ENCODE measurements at places on chromosomes 1 and 21.

DNA sequence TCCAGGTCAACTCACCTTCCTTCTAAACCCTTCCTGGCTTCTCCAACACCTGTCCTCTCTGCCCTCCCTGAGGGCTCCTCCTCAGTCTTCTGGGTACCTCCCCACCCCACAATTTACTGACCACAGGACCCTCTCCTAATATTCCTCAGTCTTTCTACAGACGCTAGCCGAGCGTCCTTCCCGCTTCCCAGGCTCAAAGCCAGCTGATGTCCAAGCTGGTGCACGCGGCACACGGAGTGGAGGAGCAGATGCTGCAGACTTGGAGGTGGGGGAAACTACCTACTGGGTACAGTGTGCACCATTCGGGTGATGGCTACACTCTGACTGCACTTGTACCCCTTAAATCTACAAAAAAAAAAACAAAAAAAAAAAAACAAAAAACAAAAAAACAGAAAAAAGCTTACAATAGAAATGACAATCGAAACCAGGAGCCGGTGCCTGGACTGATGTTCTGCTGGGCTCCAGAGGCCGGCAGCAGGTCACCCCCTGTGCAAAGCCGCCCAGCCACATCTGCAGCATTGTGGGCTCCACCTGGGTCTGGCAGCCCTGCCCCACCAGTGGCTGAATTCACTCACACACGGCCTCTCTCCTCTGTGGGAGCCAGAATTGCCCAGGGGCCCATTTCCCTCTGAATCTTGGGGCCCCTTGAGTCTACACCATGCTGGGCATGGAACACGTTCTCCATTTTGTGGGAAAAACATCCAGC is 7.0 kb downstream of the TRIM11 start:
- DNase-seq: no peak

DNA sequence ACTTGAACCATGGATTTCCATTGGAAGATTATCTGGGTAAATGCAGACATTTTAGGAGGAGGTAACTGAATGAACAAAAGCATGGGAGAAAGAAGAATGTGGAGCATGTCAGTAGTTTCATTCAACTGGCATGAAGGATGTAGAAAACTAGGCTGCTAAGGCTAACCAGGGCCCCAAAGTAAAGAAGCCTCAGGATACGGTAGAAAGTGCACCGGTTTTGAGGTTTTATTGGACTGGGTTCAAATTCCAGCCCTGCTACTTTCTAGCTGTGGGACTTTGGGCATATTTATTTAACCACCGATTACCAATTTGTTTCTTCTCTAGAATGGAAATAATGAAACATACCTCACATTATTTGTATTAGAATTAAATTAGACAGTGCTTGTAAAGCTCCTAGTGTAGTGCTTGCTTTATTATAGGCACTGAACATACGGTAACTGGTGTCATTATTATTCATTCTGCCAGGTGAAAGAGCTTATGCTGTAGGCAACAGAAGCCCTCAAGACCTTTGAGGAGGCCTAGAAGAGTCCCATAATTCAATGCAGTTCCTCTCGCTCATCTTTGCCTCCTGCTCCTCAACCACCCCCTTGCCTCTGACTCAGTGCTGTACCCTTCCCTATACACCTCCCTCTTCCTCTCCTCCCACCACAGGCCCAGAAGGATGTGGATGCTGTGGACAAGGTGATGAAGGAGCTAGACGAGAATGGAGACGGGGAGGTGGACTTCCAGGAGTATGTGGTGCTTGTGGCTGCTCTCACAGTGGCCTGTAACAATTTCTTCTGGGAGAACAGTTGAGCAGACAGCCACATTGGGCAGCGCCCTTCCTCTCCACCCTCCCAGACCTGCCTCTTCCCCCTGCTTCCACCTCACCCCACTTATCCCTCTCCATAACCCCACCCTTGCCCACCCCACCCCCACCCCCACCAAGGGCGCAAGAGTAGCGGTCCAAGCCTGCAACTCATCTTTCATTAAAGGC is 2.5 kb upstream of the CHTOP start:
- DNase-seq: no peak

GRCh38 chr1:45952072-45952471 is 148.7 kb downstream of the MAST2 start:
- DNase-seq: no peak

- no peak for DNase-seq
Observed at GRCh38 chr1:182724215-182724614, 39.8 kb upstream of the RGS8 start.

DNA sequence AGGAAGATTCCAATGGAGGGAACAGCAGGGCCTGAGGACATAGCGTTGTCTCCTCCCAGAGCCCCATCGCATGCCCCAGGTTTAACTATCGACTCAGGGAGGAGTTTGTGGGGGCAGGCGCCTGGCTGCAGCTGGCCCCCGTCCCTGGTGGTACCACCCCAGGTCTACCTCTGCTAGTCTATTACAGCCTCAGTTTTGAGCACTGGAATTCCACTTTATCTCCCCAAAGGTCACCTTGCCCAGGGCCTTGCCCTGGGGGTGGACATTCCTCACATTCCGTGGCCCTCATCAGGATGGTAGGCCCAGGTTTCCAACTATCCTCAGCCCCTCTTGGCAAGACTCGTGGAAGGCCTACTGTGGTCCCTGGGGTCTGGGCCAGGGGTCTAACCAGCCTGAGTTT is 65.4 kb upstream of the SSBP3 start:
- no peak for DNase-seq

- DNase-seq: no peak
Observed at GRCh38 chr1:231188072-231188471, 26.2 kb downstream of the TRIM67 start.

DNA sequence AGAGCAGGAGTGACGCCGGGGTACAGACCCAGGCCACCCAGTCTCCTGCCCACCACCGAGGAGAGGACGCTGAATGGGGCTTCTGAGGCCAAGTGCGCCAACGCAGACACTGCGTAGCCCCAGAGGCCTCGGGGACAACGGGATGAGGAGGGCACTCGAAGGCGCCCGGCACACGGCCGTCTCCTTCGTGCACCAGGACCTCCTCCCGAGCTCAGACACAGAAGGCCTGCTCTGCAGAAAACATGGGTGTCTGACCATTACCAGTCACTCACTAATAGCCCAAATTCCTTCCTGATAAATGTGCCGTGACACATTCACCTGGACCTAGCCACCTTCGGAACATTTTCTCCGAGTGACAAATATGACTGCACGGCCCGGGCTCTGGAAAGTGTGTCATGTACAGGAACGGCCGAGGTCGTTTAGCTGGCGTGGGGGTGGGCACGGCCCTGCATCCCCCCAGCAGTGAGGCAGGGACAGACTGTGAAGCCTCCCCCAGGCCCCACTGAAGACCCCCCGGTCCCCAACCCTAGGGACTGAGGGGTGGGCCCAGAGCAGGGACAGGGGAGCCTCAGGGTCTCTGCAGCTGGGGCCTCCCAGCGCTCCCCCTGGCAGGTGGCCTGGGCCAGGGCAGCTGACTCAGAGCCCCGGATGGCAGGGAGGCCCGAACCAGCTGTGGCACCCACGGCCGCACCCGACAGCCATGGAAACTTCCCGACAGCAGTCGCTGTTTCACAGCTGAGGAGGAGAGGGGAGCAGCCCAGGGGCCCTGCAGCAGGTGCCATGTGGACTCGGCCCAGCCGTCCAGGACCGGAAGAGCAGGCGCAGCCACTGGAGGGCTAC is 16.7 kb upstream of the COL6A2 start:
- DNase-seq: no peak

DNA sequence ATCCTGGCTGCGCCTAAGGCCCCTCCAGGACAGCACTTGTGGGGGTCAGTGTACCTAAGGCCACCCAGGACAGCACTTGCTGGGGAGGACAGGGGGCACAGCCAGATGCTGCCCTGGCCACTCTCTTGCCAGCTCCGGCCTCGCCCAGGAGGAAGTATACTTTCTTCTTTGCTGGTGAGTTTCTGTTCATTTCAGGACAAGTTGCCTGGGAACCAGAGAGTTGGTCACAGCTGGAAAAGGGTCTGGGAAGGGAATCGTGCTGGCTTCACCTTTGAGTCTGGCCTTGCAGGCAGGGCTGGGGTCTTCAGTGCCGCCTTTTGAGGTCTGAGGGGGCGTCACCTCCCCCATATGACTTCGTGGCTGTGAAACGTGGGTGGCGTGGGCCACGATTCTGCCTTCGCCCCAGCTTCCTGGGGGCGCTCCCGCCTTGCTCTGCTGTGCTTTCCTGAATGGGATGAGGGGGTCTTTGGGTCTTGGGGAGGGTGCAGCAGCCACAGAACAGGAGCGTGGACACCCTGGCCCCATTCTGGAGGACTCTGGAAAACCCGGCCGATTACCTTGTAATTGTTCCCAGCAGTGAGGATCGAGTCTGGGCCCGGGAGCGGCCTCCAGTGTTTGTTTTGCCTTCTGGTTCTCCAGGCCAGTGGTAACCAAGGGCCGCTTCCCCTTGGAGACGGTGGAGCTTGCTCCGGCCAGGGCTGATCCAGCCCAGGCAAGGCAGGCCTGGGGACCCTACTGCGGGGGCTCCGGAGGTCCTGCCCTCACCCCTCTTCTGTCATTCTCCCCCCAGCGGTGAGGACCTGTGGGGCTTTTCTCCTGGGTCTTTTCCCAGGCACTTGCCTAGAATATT is 45.9 kb downstream of the SPSB1 start:
- DNase-seq: no peak

- no peak for DNase-seq
Observed at GRCh38 chr1:114135786-114136185, 17.9 kb downstream of the SYT6 start.

DNA sequence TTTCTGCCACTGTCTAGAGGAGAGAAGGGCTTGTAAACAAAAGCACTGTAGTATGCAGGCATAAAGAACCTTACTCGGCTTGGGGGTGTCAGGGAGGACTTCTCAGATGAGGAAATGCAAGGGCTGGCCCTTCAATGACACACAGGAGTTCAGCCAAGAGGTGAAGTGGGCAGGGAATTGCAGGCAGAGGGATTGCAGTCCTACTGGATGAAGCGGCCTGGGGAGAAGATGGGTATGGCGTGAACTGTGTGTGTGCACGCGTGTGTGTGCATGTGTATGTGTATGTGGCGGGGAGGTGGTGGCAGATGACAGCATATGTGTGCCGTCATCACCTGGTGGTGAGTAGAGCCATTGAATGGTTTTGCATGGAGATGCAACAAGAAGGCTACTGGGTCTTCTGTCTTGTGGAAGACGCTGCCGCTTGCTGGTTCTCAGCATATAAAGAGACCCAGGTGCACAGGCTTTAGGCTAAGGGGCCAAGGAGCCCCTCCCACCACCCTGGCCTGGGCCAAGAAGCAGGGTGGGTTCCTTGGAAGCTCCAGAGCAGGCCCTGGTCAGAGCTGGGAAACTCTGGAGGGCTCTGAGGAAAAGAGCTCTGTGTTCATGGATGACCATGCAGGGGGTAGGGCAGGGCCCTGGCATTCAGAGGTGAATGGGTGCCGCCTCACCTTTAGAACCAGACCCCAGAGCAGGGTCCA is 4.1 kb upstream of the EPS8L3 start:
- no peak for DNase-seq

- DNase-seq: no peak
Observed at GRCh38 chr1:169240449-169241232, 127.0 kb downstream of the NME7 start.

- no peak for DNase-seq
Observed at GRCh38 chr21:39388811-39389155, 39.9 kb upstream of the HMGN1 start.

DNA sequence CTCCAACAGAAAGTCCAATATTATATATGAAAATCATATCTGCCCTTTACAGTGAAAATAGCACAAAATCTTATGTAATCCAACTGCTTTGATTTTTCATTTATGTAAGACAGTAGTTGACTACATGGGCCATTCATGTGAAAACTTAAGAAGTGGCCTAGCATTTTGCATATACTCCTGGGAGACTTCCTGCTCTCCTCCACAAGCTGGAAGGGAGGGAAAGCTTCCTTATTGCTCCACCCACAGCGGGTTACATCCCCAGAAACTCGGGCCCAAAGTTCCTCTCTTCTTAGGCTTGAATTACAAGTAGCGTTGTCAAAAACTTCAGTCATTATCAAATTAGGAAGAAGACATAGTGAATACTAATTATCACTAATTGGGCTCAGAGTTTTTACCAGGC is 29.2 kb downstream of the FYB2 start:
- DNase-seq: no peak

- no peak for DNase-seq
Observed at GRCh38 chr1:201800246-201800645, 28.7 kb upstream of the IPO9 start.

- DNase-seq: no peak
Observed at GRCh38 chr1:228935855-228936727, 200.8 kb downstream of the RHOU start.

DNA sequence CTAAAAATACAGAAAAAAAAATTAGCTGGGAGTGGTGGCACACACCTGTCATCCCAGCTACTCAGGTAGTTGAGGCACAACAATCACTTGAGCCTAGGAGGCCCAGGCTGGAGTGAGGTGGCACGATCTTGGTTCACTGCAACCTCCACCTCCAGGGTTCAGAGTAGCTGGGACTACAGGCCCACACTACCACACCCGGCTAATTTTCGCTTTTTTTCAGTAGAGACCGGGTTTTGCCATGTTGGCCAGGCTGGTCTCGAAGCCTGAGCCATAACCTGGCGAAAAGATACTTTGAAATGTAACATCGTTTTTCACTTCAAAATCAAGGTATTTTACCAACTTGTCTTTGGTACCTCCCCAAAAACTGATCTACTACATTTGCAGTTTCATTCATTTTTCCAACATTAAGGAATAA is 6.1 kb downstream of the GAS5 start:
- DNase-seq: no peak

DNA sequence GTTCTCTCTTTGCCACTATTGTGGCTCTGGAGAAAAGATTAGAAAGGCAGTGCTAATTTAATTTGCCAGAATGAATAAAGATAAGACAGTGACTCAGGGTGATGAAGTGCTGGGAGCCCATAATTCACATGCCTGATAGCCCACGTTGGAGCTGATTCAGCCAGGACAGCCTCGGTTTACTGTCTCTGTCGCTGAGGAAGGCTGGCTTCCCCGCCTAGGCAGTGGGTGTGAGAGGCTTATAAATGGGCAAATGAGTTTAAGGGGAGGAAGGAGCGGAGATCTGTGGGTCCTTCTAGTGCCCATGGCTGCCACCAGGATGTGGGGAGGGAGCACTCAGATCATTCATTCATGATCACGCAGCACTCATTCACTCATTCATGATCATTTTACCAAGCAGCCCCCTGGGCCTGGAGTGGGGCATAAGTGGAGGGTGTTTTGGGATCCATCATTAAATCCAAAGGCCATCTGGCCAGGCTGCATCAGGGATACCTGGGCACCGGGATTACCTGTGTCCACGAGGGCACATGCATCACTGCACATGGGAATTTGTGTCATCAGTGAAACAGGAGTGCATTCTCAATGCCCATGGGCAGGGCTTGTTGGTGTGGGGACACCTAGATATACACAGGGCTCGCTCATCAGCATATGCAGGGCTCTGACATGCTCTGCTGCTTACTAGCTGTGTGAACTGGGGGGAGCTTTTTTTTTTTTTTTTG is 315.4 kb downstream of the MATN1 start:
- DNase-seq: no peak

GRCh38 chr1:64192290-64192689 is 11.1 kb upstream of the UBE2U start:
- DNase-seq: no peak

- DNase-seq: no peak
Observed at GRCh38 chr1:184965944-184966860, 8.1 kb downstream of the NIBAN1 start.
